Adrenal gland (tissue), 19 donors: ENCODE measurements at places on chromosomes 6 and 20.
A peak's percentile ranks its signal among the peaks of the same experiment; 100 is the strongest.

DNA sequence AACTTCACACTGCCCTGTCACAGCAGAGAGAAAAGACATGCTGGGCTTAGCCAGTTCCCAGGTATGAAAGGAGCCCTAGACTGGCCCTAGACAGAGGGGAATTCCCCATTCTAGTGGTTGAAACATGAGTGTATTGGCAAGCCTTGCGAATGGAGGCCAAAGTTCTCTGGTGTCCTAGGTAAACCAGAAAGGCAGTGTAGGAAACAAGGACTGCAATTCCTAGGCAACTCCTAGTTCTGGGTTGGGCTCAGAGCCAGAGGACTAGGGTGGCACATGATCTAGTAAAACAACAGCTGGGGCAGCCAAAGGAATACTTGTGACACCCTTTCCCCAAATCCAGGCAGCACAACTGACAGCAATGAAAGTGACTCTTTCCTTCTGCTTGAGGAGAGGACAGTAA lies 265.0 kb upstream of the EPHA7 start:
- no peak for DNase-seq

DNA sequence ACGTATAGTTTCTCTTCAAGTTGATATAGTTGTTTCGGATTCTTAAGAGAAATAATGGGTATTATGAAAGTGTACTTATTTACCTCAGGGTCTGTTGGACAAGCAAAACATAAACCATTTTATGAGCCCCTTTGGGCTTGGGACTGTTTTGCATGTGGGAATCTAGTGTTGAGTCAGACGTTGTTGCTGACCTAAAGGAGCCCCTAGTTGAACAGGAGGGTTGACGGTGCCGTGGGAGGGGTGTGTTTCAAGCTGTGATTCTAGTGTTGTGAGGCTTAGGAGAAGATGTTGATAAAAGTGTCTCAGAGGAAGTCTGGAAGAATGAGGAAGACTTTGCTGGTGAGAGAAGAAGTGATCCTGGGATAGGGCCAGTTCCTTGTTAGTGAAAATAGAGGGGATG lies 140.0 kb downstream of the ARID1B start:
- DNase-seq = no peak

GRCh38 chr20:4533368-4534133 lies 188.2 kb upstream of the PRND start:
- no peak for DNase-seq

DNA sequence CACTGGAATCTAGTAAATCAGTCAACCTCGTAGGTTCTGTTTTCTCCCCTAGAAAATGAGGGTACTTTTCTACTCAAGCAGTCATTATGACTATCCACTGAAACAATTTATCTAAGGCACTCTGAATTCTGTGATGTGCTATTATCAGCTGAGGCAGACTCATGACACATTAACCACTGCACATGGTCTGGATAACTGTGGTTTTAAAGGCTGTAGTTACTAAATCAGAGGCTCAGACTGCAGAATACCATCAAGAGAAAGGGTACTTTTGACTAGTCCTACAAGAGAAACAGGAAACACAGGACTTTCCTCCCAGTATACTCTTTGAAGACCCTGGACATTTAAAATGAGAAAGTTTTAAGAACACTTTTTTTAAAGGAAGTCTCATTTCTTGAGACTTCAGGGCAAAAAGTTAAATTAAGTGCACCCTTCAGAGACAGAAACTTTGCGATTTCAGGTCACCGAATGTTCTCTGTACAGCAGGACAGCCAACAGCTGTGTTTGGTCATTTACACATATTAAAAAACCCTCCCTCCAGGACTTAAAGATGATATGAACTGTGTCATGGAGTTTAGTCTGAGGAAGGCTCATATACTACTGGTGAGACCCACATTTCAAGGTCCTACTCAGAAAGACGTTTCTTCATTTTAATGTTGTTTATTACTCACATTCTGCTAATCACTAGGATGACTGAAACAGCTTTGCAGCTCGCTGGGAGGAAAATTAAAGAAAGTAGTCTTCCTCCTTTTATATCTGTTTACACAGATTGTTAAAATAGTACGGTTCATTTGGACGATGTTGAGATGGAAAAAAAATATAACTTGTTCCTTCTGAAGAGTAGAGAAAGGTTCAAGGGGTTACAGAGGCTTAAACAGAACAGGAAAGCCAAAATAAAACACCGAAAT lies 19.9 kb downstream of the ATXN1 start:
- no peak for DNase-seq

DNA sequence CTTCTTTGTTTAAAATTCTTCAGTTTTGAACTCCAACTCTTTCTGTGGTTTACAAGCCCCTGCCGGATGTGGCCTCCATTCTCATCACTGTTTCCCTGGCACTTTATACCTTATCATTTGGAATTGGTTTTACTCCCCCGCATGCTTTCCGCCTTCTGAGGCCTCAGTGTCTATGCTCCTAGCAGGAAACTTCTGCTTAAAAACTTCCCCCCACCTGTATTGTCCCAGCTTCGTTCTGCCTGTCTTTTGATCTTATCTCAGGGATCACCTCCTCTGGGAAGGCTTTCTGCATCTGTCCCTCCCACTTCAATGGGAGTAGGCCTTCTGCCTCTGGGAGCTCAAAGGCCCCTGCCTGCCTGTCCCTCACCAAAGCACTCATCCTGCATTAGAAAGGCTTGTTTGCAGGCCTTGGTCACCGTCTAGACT lies 3.4 kb upstream of the ANGPT4 start:
- no peak for DNase-seq

- no peak for DNase-seq
These were observed 11.7 kb downstream of the HCK start for GRCh38 chr20:32063695-32064094.

DNA sequence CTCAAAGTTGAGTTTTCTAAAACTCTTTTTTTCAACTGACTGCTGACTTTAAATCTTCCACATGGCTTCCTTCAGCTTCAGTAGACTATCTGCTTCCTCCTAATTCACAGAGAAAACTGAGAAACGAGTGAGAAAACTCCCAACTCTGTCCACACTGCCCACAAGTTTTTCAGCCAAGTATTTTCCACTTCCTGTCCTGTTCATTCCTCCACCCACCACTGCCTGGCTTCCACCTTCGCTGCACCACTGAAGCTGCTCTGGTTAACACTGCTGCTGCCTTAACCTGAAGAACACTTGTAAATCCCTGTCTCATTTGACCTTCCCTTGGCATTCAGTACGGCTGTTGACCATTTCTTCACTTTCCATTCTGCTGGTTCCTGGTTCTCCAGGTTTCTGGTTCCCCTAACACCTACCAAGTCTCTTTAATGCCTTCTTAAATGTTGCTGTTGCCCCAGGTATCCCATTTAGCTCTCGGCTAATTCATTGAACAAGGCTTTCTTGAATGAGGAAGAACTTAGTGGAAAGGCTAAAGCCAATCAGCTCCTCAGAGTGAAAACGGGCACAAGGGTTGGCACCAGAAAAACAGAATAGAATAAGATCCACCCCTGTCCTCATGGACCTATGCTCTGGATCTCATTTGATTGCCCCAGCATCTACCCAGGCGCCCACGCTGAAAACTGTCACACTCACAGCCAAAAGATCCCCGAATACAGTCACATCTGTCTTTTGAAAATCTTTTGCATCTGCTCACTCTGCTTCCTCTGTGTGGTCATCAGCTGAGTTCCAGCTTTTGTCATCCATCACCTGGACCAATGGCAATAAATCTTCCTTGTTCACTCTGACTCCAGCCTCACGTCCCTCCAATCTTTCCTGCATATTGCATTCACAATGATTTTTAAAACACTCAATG lies 104.4 kb upstream of the TAB2 start:
- DNase-seq = no peak

DNA sequence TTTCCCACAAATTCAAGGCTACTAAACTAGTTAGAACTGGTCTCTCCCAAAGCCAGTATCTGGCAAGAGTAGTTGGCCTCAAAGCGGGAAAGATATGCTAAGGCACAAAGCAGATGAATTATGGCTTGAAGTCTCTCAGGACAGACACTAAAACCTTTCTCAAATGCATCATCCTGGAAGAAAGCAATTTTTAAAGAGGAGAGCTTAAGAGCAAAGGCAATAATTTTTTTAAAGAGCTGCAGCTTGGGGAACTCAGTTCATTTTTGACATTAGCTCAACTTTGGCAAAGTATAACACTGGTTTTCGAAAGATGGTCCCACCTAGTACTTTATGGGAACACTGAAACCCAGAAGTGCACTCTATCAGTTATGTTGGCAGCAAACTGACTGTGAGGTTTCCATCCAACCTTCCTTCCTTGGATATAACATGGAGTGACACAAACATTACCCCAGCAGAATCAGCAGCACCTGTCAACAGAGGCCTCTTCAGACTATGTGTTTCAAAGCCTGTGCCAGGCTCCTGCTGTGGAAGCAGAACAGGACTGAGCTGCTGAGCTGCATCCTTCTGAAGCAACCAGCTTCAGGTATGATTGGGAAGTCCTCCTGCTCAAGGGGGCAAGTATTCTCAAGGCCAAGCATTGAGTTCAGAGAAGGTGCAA lies 852.3 kb upstream of the HS3ST5 start:
- no peak for DNase-seq

DNA sequence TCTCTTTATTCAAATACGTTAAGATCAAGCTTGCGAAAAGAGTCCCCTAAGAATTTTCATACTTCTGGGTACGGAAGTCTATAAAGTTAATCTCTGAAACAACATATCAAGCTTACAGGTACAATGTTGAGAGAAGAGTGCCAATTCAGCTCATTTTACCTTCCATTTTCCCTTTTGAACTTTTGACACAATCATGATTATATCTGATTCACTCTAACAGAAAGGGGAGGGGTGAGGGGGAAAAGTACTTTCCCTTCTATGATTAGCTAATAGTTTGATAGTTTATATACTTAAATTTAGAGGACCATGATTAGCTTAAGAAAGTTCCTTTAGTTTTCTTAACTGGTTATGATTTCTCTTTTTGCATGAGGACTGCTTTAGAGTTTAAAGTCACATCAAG lies 33.5 kb downstream of the SNX3 start:
- DNase-seq = no peak

GRCh38 chr6:101341926-101342325 lies 51.6 kb upstream of the GRIK2 start:
- no peak for DNase-seq

- DNase-seq = no peak
These were observed 1.8 kb downstream of the RBCK1 start for GRCh38 chr20:409697-410559.

DNA sequence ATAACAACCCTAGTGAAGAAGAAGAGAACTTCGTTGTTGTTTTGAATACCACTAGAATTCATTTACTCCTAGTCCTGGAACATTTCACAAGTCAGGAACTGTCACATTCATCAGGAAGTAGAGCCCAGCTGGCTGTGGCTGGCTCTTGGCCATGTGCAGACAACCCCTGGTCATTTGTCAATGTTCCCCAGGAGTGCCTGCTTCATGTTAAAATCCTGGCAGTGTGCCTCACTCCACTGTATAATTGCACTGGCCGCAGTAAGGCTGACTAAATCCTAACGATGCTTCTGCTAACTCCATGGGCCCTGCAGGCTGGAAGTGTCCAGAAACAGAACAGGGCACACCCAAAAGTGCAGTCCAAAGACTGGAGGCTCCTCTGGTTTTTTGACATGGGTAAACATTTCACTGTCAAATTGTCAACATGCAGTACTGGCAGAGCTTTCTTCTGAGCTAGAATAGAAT lies 41.5 kb upstream of the ADGRF1 start:
- DNase-seq = peak; percentile 83

DNA sequence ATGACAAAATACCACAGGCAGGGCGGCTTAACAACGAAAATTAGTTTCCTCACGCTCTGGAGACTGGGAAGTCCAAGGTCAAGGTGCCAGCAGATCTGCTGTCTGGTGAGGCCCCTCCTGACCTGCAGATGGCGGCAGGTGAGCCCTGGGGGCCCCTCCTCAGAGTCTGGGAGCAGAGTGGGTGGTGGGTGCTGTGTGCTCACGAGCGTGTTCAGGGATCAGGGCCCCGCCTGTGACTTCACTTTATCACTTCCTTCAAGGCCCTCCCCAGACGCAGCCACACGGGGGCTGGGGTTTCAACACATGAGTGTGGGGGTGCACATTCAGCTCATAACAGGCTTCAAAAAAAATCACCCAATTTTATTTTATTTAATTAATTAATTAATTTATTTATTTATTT lies 39.3 kb downstream of the SLC2A4RG start:
- DNase-seq = no peak

DNA sequence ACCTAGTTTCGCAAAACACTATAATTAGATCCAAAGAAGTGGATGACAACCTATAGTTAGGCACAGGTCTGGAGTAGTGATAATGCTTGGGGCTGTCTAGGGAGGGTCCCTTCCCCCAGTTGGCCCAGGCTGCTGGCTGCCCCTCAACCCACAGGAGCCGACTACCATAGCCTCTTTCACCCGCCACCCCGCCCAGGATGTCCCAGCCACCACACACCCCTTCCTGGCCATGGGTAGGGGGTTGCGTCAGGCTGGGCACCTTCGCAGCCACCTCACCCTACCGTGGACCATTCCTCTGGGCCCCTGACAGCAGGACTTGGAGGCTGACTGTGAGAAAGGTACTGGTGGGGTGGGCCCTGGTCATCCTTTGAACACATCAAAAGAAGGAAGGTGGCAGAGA lies 8.5 kb downstream of the TFEB start:
- no peak for DNase-seq

DNA sequence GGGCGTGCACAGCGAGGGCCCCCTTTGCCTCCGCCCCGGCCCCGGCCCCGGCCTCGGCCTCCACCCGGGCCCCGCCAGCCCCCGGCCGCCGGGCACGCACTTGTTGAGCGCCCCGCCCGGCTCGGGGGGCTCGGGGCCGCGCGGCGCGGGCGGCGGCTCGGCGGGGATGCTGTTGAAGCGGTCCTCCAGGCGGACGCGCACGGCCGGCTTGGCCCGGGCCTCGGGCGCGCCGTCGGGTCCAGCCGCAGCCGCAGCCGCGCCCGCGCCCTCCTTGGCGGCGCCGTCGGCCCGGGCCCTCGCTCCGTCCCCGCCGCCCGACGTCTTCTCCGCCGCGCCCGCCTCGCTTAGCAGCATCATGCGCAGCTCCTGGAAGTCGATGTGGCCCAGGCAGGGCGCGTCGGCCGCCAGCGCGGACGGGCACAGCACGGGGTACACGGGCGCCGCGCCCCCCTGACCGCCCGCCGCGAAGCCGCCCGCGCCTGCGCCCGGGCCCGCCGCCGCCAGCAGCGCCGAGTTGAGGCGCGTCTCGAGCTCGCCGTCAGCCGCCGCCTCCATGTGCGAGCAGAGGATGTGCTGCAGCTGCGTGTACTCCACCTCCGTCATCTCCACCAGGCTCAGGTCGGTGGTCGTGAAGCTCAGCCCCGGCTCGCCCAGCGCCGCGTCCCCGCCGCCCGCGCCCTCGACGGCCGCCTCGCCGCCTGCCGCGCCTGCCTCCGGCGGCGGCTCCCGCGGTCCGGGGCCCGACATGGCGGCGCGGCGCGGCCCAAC lies 514 bp downstream of the TCFL5 start:
- no peak for DNase-seq

GRCh38 chr20:54345821-54346220 lies 129.6 kb upstream of the DOK5 start:
- no peak for DNase-seq

DNA sequence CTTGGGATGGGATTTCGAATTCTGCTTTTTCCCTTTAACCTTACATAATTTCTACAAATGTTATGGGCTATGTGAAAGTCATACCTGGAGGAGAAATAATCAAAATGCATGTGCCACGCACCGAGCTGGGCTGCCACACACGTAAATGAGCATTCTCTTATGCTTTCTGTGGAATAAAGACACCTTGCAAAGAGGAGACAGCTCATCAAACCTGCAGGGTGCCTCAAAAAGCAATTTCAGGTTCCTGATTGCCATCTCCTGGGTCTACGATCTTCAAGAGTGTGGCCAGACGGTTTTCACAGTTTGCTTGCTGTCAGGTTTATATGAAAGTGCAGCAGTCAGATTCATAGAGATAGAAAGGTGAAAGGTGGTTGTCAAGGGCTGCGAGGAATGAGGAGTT lies 36.6 kb downstream of the DUSP22 start:
- DNase-seq = no peak
